ENCODE measurements at places on chromosomes 12 and 14. TPM values are rescaled to one million over a fixed set of nuclear protein-coding genes. Genes with fewer than 3 reads are reported as not detected.

RAB5B gene
- 72.5 TPM for polyA plus RNA-seq

ANAPC7 gene
- polyA plus RNA-seq: 31.3 TPM

FAM186B gene
- polyA plus RNA-seq: 0.34 TPM

PRH2 gene
- polyA plus RNA-seq: not detected

CNTN1 gene
- 6.3 TPM for polyA plus RNA-seq

FSCB gene
- polyA plus RNA-seq: not detected

SALL2 gene
- 5.5 TPM for polyA plus RNA-seq

NANOG gene
- not detected for polyA plus RNA-seq

GLI1 gene
- 1.4 TPM for polyA plus RNA-seq

EIF2S3B gene
- polyA plus RNA-seq: not detected

CRACR2A gene
- polyA plus RNA-seq: 0.22 TPM

CCDC88C gene
- 6.6 TPM for polyA plus RNA-seq

RPS6KA5 gene
- polyA plus RNA-seq: 0.95 TPM

MGP gene
- polyA plus RNA-seq: 745 TPM

KRT78 gene
- polyA plus RNA-seq: not detected

SLC2A14 gene
- polyA plus RNA-seq: not detected

HCAR2 gene
- not detected for polyA plus RNA-seq

AMDHD1 gene
- 5.9 TPM for polyA plus RNA-seq

SETD1B gene
- polyA plus RNA-seq: 3.5 TPM

PAX9 gene
- polyA plus RNA-seq: not detected

HOXC10 gene
- 49.7 TPM for polyA plus RNA-seq

CABP1 gene
- polyA plus RNA-seq: 24.1 TPM
